Smooth muscle cell of the pulmonary artery (primary cell): ENCODE measurements at places on chromosomes 2 and 18. TPM values are rescaled to one million over a fixed set of nuclear protein-coding genes. Genes with fewer than 3 reads are reported as not detected.

The NMUR1 gene
- 0.07 and 0.20 TPM in 2 replicates for total RNA-seq

The ADGRF3 gene
- 0.20 and 0.26 TPM in 2 replicates for total RNA-seq

The ZNF804A gene
- total RNA-seq: 0.20 and 1.4 TPM in 2 replicates

The MC5R gene
- total RNA-seq: not detected in 2 replicates

The NEU2 gene
- total RNA-seq: not detected in 2 replicates

The ARHGAP25 gene
- total RNA-seq: 0.10 and 0.91 TPM in 2 replicates

The C2orf66 gene
- total RNA-seq: 0.20 and 0.59 TPM in 2 replicates
